ENCODE measurements at places on chromosomes 5 and 9.

DNA sequence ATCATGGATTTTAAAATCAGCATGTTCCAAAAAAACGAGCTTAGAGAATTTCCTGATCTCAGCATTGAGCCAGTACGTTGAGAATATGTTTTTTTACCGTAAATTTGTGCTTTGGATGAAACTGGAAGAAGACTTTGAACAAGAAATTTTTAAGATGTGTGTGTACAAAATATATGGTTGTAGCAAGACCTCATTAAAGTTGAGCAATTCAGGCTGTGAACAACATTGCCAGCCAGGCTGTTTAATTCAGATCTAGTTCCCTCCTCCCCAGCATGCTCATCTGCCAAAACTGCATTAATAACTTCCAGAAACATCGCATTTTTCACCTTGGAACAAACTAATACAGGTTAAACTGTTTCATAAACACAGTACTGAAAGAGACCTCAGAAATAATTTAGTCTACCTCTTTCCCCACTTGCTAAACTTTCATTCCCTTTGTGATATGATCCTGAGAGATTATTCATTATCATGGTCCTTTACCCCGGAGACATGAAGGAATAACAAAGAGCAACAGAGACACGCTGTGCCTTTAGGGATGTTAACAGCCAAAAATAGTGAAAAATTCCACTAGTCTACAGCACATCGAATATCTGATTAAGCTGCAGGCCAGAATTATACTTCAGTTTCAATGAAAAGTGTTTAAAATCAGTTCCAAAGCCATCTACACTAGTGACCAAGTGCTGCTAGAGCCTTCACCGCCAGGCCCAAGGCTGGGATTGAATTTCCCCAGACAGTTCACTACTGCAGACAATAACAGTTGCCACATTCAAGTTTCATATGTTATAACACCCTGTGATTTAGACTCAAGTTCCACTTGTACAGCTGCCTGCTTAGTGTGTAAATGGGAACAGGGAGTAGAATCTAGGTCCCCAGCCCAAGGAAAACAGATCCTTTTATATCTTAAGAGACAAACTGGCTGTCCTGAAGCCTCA is 89.6 kb downstream of the EFNA5 start:
- peak; percentile 77 for DNase-seq

DNA sequence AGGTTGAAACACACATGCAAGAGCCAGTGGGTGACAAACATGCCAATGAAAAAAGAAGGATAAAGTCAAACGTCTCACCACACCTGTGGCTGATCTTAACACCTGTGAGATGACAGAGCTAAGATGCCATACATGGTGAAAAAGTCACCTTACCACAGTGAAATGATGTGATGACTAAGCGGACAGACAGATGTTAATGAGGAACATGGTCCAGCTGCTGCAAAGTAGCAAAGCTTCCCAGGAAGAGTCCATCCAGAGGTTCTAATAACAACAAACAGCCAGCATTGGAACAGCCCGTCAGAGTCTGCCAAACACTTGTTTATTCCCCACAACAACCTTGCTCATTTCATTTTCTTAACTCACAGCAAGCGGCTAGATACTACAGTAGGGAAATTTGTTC is 1.9 kb downstream of the KIAA1191 start:
- DNase-seq: peak; percentile 15

DNA sequence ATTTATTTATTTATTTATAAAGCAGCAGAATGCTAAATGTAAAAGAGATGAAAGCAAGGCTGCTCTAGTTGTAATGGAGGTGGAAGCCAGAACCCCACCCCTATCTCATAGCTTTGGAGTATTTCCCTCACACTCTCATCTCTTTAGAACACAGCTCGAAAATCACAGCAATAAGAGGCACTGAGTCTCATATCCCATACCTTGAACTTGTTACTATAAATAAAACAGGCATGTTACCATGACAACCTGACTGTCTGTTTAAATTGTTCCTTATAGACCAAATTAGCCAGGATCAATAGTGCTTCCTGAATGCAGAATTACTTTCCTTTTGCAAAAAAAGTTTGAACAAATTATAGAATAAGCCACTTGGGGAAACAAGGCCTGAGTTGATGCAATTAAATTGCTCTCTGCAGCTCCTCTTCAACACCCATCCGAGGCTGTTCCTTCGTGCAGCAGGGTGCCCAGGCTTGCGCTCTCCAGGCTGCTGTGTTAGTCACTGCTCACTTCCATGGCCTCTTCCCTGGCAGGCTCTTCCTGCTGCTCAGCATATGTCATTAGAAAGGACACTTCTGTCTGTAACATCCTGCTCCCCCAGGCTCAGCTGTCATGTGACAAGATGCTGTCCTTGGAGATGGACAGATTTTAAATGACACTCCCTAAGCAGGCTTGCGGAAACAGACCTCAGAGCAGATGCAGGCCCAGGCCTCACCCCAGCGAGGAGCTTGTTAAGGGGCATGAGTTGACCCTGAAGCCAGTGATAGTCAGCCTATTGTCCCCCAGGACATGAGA is 120.2 kb downstream of the CARTPT start:
- no peak for DNase-seq

DNA sequence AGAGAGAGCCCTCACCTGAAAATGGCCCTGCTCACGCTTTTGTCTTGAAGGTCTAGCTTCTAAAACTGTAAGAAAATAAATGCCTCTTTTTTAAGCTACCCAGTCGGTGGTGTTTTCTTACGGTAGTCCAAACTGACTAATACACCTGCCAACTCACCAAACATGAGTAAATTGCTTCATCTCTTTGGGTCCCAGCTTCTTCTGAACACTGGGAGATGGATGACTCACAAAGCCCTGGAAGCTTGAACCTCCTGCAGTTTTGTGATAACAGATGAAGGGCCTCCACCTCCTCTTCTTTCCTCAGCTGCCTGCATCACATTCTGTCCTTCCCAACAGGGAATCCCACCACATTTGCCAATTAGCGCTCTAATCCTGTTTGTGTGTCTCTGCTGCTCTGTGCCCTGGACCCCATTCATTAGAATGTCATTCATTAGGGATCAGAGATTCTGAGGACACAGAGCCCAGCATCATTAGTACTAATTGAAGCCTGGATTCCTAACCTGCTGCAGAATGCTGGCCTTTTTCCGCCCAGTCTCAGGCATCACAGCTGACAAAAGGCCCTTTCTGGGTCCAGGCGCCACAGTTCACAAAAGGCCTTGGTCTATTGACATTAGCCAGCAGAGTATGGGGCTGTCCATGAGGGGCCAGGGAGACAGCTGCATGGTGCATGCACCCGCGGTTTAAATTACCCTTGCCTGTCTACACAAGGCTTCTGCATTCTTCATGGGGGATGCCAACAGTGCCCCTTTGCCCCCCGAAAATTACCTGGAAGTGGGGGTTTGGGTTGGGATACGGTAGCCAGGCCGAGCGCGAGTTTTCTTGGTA is 349.3 kb downstream of the SEMA5A start:
- DNase-seq: peak; percentile 12

- DNase-seq: no peak
These were observed 576.9 kb downstream of the BNC2 start for GRCh38 chr9:16293610-16294009.

GRCh38 chr9:95750725-95751519 is 124.6 kb upstream of the ERCC6L2 start:
- DNase-seq: no peak

GRCh38 chr9:79799691-79800335 is 228.0 kb downstream of the TLE4 start:
- peak; percentile 50 for DNase-seq

- DNase-seq: no peak
These were observed 162.0 kb upstream of the SMIM23 start for GRCh38 chr5:171623551-171624097.

DNA sequence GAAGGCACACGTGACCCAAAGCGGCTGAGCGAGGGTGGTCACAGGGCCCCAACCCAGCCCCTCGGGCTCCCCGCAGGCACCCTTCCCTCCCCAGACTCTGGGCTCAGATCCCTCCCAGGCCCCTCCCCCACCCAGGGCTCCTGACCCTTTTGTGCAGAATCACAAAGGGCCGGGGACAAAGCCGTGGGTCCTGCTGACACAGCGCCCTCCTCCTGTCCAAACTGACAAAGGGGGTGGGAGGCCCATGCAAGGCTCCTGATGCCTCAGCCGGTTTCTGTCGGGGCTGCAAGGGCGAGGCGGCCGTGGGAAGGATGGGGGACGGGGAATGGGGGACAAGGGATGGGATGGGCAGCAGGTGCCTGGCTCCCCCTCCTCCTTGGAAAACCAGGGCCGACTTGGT is 43.5 kb upstream of the UBAC1 start:
- DNase-seq: no peak

DNA sequence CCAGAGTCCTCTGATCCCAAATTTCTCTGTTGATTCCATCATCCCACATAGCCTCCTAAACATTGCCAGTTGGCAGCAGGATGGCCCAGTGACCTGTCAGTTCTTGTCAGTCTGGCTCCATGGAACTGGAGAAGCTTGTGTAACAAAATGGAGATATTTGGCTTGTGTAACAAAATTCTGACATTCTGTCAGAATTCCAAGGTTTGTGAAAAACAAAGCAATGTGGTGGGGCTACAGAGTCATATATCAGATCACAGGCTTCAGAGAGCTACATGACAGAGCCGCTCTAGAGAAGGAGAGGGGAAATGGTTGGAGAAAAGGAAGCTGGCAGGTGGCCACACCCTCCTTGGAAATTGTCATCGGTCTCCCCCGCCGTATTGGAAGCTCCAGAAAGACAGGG is 75.4 kb upstream of the MAN2A1 start:
- peak; percentile 27 for DNase-seq

GRCh38 chr9:126708178-126708577 is 94.5 kb downstream of the LMX1B start:
- DNase-seq: no peak

GRCh38 chr9:70477146-70477745 is 62.8 kb upstream of the KLF9 start:
- peak; percentile 68 for DNase-seq

DNA sequence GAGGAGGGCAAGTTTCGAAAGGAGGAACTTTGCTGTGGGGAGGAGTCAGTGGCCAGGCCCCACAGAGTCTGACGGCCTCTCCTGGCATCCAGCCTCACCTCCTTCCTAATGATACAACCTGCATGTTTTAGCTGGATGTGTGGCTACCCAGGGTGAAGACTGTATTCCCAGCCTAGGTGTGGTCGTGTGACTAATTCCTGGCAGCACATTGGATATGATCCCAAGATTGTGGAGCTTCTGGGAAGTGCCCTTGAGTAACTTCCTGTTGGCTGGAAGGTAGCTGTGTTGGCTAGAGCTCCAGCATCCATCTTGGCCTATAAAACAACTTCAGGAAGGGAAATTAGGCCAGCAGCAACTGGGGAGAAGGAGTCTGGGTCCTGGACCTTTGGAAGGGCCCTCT is 19.0 kb upstream of the LPCAT1 start:
- peak; percentile 61 for DNase-seq

DNA sequence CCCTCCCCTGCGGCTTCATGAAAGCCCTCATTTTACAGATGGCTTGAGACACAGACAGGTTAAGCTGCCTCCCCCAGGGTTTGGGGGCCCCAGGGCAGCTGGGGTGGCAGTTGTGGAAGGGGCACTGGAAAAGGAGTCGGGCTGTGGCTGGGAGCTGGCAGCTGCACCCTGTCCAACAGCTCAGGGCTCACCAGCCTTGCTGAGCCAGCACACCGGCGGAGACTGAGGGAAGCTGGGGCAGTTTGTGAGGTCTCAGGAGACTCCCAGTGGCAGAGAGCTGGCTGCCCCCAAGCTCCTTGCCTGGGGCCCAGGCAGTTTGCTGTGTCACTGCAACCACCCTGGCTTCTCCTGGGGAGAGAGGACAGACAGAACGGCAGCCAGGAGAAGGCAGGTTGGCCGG is 34.8 kb upstream of the RAPGEF1 start:
- DNase-seq: no peak

- DNase-seq: no peak
These were observed 724.8 kb upstream of the SEMA6A start for GRCh38 chr5:117299224-117299935.

DNA sequence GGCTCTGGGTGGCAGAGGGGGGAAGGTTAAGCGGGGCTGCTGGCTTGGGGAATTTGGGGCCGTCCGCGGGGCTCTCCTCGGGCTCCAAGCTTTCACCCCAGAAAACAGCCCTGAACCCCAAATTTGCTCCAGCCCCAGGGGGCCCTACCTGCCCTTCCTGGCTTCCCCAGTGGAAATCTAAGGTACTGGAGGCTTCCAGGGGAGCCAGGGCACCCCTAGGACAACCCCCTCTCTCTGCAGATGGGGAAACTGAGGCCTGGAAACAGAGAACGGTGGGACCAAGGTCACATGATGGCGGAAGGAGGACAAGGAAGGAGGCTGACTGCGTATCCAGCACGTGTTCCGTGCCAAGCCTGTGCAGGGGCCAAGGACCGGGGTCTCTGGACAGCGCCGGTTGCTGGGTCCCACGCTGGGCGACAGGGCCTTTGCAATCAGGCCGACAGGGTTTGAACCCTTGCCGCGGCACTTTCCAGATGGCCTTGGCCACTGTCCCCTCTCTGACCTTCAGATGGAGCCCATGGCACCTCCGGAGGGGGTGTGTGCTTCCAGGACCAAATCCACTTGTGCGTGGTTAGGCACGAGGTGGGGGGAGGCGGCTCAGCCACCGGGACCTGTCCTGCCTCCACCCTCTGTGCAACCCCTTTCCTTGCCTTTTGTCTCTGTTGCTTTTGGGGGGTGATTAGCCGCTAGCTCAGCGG is 183.1 kb downstream of the C9orf50 start:
- no peak for DNase-seq

All from fibroblast of gingiva (primary cell).